ENCODE measurements at places on chromosomes 6 and 20.

DNA sequence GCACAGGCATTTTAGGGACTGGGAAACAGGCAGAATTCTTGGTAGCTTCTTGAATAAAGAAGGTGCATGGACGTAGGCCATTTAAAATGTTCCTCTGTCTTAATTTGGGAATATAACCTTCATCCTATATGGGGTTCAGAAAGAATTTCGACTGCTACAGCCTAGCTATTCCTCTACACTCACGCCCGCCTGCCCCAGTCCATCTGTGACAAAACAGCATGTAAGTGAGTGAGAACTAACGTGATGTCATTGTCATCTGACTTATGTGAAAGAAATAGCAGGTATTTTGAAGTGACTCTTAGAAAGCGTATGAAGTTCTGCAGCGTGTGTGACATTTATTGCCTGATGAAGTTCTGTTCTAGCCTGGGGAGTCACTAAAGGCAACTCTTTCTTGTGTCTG, 52.2 kb upstream of the SLC22A1 start:
- no peaks in the 10 kb centered on the region for H3K4me1 ChIP-seq
- peaks cover 76% of the 10 kb centered on the region for H3K36me3 ChIP-seq
- no peak overlapping the region for H3K27ac ChIP-seq

GRCh38 chr6:143695969-143696663, 18.4 kb downstream of the PHACTR2 start:
- DNase-seq = no peak
- H3K4me1 ChIP-seq = no peaks in the 10 kb centered on the region
- H3K27ac ChIP-seq = peak overlapping the region; percentile 30
- no peak overlapping the region for H3K4me3 ChIP-seq
- no peaks in the 10 kb centered on the region for H3K27me3 ChIP-seq

DNA sequence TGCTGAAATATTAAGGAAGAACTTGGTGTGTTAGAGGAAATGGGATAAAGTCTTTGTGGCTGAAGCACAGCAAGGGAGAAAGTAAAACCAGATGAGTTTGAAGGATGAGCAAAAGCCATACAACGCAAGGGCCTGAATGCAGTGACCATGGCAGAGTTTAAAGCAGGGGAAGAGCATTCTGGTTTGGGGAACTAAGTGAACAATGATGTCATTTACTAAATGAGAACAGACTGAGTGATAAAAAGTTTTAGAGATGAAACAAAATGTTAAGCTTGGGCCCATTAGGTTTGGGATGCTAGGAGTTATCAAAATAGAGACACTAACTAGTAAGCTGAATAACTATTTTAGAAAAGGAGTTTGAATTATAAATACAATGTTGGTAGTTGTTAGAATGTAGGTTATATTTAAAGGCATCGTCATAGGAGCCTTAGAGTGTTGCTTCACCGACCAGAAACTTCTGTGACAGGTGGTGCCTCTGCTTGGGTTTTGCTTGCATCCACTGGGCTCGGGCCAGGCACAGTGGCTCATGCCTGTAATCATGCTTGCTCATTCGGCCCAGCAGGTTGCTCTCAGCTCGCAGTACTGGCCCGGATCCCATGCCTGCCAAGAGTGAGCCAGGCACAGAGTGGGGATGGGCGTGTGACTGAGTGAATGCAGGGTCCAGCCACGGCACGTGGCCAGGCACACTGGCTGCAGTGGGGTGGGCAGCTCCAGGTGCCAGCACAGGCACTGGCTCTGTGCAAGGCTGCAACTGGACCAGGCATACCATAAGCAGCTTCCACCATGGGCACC, 37.4 kb upstream of the OPRM1 start:
- H3K27ac ChIP-seq = no peak overlapping the region
- no peaks in the 10 kb centered on the region for H3K36me3 ChIP-seq
- no peaks in the 10 kb centered on the region for H3K4me1 ChIP-seq
- H3K4me3 ChIP-seq = no peak overlapping the region

DNA sequence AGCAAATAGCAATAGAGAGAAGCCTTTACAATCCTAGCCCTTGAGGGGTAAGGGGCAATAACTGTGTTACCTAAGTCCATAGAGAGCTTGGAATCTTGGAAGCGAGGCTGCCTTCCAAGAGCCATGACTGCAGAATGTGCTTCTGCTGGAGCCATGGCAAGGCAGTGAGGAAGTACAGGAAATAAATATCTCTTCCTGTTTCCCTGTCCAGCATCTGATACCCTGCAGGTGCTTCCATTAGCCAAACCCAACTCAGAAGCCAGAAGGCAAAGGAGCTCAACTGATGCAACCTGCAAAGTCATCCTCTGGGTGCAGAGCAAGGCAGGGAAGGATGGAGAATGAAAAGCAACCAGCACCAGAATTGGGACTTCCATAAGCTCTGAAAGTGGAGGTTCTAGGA, 41.0 kb upstream of the KLHL31 start:
- no peaks in the 10 kb centered on the region for H3K27me3 ChIP-seq
- no peak overlapping the region for H3K4me3 ChIP-seq
- H3K27ac ChIP-seq = no peak overlapping the region

DNA sequence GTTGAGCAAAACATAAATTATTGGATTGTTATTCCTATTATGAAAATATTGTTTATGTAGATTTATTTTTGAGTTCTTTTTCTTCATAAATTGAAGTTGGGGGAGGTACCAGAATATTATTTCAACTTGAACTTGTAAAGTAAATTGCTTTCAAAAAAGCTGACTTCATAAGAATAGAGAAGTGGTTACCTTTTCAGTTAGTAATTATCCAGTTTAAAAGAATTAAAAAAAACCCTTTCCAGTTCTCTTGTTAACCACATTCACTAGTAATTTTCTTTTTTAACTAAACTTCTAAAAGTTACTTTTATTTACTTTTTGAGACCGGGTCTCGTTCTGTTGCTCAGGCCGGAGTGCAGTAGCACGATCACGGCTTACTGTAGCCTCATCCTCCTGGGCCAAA, 124.3 kb downstream of the CDKAL1 start:
- no peaks in the 10 kb centered on the region for H3K36me3 ChIP-seq
- no peak overlapping the region for H3K4me3 ChIP-seq
- DNase-seq = no peak
- no peaks in the 10 kb centered on the region for H3K27me3 ChIP-seq

GRCh38 chr20:4967752-4968477, 33.4 kb downstream of the SLC23A2 start:
- no peak overlapping the region for H3K27ac ChIP-seq
- no peaks in the 10 kb centered on the region for H3K4me1 ChIP-seq
- no peak for DNase-seq

DNA sequence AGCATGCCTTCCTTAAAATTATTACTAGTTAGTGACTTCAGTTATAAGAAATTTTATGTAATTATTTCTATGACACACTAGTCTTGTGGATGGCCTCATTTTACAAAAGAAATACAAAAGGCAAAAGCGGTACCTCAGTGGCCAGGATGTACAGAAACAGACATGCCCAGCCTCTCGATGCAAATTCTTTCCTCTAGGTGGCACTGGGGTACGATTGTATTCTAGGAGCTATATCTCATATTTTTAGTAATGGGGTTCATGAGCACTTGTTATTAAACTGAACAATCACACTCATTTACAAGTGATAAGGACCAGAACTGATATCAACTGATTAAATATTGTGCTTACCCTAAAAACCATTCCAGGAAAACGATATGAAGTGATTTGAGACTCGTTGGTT, 59.8 kb downstream of the SOD2 start:
- H3K36me3 ChIP-seq = no peaks in the 10 kb centered on the region
- DNase-seq = no peak

GRCh38 chr6:34924831-34925625, 36.0 kb downstream of the ANKS1A start:
- no peak overlapping the region for H3K4me3 ChIP-seq
- H3K27me3 ChIP-seq = no peaks in the 10 kb centered on the region
- H3K27ac ChIP-seq = no peak overlapping the region
- H3K36me3 ChIP-seq = no peaks in the 10 kb centered on the region
- no peaks in the 10 kb centered on the region for H3K4me1 ChIP-seq

Data from right atrium auricular region (tissue), 2 donors.